T-helper 1 cell (primary cell): ENCODE measurements at places on chromosomes 12 and 14.
A peak's percentile ranks its signal among the peaks of the same experiment; 100 is the strongest.

DNA sequence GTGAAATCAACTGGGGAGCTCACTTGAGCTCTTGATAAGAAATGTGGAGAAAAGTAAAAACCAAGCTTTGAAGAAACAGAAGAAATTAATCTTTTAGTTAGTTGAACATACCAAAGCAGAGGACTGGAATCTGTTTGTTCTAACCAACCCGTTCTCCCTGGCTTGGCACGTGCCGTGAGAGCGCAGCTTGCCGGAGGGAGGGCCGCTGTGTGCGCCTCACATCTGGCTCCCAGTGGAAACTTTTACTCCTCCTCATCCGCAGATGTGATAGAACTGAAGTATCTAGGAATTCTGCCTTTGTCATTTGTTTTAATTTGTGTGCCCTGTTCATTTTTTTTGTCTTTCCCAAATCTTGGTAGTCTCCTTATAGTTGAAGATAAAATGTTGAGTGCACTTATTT is 64.9 kb downstream of the DDX51 start:
- DNase-seq, result no peak

DNA sequence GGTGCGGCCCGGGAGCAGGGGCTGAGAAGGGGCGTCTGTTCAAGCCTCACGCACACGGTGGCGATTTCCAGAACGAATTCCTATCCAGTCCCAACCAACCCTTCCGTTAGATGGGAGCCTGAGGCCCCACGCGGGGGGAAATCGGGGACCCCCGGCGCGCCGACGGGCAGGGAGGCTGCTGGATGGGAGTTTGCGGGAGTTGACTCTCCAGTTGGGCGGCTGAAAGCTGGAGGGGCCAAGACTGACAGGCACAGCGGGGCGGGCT is 9.8 kb downstream of the EXOC3L4 start:
- DNase-seq, result no peak

DNA sequence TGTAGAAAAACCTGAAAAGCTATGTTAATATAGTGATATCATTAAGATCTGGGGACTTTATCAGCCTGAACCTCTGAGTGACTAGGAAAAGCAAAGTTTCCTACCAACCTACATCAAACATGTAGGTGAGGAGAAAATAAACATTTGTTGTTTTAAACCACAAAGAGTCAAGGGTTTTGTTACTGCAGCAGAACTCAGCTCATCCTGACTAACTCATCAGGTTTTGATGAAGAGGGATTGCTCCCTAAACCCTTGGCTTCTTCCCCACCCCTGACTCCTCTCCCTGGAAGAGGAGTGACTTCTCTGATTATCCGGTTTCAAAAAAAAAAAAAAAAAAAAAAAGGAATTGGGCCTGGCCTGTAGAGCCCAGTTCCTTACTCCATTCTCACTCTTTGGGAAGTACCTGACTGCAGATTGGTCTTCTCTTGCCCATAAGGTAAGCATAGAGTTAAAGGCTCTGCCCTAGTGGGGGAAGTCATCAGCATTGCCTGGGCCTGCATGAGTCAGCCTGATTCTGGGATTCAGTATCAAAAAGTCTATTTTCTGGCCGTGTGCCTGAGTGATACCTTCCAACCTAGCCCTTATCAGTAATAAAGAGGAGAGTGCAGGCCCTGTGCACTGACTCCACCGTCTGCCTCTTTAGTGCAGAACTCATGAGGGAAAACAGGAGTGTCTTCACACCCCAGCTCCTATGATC is 16.9 kb downstream of the BDKRB1 start:
- no peak for DNase-seq

DNA sequence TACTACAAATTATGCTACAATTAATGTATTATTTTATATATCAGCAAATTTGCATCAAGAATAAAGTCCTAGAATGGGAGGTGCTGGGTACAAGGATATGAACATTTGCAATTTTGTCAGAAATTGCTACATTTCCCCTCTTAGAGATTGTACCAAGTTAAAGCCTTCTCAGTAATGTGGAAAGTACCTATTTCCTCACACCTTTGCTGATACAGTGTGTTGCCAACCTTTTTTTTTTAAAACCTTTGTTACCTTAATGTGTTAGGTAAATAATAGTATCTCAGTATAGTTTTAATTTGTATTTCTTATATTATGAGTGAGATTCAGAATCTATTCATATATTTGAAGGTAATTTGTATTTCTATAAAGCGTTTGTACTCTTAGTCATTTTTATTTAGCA is 95.4 kb upstream of the HIF1A start:
- peak; percentile 22 for DNase-seq

DNA sequence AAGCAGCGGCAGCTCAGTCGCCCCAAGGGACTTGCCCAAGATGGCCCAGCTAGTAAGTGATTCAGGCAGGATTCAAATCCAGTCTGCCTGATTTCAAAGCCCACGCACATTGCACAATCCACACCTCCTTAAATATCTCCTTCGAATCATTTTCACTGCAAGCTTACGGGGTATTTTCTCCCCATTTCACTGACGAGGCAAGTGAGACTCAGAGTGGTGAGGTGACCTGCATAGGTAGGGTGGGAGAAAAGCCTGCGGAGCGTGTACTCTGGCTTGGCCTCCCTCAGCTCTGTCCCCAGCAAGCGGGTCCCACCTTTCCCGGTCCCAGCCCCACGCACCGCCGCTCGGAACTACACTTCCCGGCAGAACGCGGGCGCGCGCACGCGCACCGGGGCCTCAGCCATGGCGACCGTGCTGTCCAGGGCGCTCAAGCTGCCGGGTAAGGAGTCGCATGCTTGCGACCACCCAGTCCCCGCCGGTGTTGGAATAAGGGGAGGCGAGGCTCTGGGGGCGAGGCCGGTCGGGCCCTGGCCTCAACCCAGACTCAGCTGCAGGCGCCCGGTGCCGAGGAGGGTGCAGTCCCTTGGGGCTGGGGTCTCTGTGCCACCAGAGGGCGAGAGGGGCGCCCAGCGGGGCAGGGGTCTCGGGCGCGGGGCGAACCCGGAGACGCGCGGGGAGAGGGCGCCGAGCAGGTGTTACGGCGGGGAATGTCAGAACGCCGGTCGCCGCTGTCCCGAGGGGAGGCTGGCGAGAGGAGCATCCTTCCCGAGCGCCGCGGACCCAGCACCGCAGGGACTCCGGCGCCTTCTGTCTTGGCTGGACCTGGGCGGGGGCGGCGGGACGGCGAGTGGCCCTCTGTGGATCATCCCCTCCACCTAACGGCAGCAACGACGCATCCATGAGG is at the start of gene FAM234B:
Gene FAM234B, plus strand, starts transcription at position 380 of the 904 bp plus-strand sequence. Its CDS starts 23 bp downstream, at position 403.
- DNase-seq, result peak; percentile 54

DNA sequence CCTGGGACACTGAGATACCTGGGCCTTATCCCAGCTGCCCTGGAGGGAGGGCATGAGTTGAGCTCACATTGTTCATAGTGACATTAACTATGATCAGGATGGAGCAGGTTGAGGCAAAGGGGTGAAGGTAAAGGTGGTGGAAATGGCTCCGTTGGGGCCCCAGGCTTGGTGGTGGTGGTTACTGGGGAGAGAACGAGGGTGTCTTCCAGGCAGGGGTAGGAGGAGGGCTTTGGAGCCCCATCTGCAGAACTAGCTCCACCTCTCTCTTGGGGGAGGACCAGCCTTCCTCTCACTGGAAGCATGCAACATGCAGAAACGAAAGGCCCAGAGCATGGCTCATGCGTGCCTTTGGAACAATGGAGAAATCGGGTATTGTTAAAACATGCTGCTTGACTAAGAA is 217.0 kb downstream of the SLC41A2 start:
- DNase-seq, result no peak

- no peak for DNase-seq
Observed at GRCh38 chr14:69559581-69560011, 15.1 kb downstream of the CCDC177 start.

GRCh38 chr12:52156757-52157565 is 34.9 kb downstream of the KRT80 start:
- DNase-seq, result peak; percentile 53

- DNase-seq, result no peak
Observed at GRCh38 chr12:30203981-30204380, 420.2 kb upstream of the TMTC1 start.

- no peak for DNase-seq
Observed at GRCh38 chr12:109947521-109947920, 47.4 kb downstream of the TCHP start.

GRCh38 chr12:130162267-130162666 is at the start of gene FZD10:
TSS of gene FZD10 (plus strand) at chr12:130162464. CDS start at chr12:130162943, 479 bp downstream.
- DNase-seq, result no peak

GRCh38 chr12:71236133-71236660 is 78.4 kb upstream of the TSPAN8 start:
- no peak for DNase-seq

DNA sequence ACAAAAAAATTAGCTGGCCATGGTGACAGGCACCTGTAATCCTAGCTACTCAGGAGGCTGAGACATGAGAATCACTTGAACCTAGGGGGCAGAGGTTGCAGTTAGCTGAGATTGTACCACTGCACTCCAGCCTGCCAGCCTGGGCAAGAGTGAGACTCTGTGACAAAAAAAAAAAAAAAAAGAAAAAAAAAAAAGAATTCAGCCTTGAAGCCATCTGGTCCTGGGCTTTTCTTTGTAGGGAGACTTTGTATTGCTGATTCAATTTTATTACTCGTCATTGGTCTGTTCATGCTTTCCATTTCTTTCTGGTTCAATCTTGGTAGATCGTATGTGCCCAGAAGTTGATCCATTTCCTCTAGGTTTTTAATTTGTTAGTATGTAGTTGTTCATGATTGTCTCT is 243.1 kb downstream of the RAD51B start:
- no peak for DNase-seq

- DNase-seq, result peak; percentile 20
Observed at GRCh38 chr12:112381406-112381882, 787 bp downstream of the HECTD4 start.

GRCh38 chr12:43284486-43285158 is 267.4 kb downstream of the ADAMTS20 start:
- no peak for DNase-seq

DNA sequence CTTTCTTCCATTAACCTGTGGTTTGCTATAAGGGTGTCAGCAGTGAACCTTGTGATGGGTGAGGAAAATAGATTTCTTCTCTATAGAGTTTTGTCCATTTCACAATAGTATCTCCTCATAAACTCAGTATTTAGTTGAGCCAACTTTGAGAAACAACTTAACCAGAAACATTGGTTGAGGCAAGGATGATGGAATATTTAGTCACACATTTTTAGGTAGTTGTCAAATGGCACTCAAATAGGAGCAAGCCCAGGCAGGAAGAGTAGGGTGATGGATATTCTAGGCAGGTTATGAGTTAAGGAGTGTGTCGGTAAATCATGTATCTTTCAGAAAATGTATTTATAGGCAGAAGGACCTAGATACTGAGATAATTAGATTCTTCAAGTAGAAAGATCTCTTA is 1267.6 kb downstream of the SLC16A7 start:
- no peak for DNase-seq

DNA sequence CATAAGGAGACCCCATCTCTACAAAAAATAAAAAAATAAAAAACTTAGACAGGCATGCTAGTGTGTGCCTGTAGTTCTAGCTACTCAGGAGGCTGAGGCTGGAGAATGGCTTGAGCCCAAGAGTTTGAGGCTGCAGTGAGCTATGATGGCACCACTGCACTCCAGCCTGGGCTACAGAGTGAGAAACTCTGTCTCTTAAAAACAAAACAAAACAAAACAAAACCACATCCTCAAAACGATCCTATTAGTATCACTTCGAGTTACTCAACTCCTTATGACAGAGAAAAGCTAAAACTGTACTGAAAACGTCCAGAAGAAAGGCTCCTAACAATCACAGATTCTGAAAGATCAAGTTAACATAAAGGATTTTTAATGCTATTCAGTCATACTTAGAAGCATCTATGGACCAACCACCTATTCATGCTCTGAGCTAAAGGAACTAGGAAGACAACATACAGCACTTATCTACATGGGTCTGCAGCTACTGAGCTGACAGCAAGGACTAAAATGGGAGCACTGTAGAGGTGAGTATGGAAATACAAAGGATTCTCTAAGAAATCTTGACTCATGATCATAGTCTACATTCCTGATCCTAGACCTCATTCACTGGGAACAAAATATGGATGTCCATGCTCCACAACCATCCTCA is 75.3 kb upstream of the DUSP6 start:
- no peak for DNase-seq

- DNase-seq, result no peak
Observed at GRCh38 chr12:108282676-108283075, 56.4 kb downstream of the CMKLR1 start.

DNA sequence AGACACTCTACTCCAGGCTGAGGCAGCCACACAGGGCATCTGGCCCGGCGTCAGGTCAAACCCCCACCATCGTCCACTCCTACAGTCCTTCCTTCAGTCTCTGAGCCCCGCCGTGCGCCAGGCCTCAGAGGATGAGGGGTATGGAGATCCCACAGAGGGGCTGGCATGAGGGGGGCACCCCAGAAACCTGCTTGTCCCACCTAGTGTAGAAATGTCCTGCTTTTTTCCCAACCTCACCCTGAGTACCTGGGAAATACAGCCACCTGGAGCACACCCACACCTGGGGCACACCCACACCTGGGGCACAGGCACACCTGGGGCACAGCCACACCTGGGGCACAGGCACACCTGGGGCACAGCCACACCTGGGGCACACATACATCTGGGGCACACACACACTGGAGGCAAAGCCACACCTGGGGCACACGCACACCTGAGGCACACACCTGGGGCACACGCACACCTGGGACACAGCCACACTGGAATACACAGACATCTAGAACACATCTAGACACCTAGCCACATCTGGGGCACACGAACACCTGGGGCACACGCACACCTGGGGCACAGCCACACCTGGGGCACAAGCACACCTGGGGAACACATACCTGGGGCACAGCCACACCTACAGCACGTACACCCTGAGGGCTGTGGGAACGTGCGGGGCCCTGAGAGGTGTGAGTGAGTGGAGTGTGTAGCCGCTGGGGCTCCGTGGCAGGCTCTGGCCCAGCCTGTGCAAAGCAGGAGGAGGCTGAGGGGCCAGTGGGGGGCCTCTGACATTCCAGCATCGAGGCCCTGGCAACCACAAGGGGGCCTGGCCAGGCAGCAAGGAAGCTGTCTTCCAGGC is 18.4 kb downstream of the AKT1 start:
- no peak for DNase-seq

GRCh38 chr12:115930336-115930735 is 347.2 kb downstream of the MED13L start:
- DNase-seq, result no peak
